ENCODE measurements at places on chromosomes 1 and 21. TPM values are rescaled to one million over a fixed set of nuclear protein-coding genes. Genes with fewer than 3 reads are reported as not detected.

The ADGRL4 gene
- 2.0 TPM for total RNA-seq

The RNU11 gene
- not detected for total RNA-seq

The HSPG2 gene
- 106 TPM for total RNA-seq

The C1orf56 gene
- 4.7 TPM for total RNA-seq

The RHCE gene
- 1.6 TPM for total RNA-seq

The S100B gene
- total RNA-seq = not detected

The DHDDS gene
- 46.7 TPM for total RNA-seq

The ZNF593OS gene
- total RNA-seq = not detected

The AADACL4 gene
- not detected for total RNA-seq
